ENCODE measurements at places on chromosomes 1 and 21.

GRCh38 chr21:17585875-17586450 lies 26.7 kb downstream of the BTG3 start:
- DNase-seq: peak; percentile 53

GRCh38 chr1:115877511-115877910 lies 36.6 kb upstream of the NHLH2 start:
- peak; percentile 17 for DNase-seq

GRCh38 chr1:197351821-197352440 lies 83.9 kb downstream of the CRB1 start:
- peak; percentile 20 for DNase-seq

DNA sequence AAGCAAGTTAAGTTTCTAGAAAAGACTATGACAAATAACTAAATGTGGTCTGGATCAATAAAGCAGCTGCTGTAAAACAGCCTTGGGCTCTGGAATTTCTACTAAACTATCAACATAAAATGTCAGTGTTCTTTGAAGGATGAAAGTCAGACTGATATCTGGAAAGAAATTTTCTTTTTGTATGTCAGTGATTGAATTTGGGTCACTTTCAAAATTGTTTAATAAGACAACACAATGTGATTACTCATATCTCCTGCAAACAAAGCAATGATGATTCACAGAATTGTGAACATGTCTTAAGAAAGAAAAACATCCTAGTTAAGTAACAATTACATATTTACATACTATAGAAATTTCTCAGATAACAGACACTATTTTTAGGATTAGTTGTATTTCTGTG lies 826.4 kb downstream of the PLA2G4A start:
- peak; percentile 21 for DNase-seq

- DNase-seq: no peak
Observed at GRCh38 chr1:234932511-234933430, 195.9 kb downstream of the TOMM20 start.

DNA sequence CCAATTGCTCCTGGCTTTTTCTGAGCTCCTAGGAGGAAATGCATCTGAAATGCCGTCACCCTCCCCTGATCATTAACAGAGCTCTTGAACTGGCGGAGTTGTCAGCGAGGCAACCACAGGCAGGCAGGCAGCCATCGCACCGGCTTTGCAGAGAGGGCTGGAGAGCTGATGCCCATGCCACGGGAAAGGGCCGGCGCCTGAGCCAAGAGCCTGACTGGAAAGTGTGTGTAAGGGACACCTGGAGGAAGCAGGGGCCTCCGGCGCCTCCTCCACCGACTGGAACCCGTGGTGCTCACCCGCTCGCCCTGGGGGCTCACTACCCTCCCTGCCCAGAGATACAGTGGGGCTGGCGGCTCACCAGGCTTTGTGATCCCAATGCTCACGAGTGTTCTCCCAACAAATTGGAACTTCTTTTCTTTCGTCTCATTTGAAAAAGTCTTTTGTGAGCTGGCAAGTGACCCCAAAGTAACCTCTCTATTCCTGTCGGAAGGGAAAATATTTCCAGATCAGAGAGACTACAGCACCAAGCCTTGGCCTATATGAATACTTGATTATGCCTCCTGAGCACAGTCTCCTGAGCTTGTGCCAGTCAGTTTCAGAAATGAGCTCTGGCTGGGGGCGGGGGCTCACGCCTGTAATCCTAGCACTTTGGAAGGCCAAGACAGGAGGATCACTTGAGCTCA lies 97.7 kb upstream of the SLC25A33 start:
- no peak for DNase-seq

DNA sequence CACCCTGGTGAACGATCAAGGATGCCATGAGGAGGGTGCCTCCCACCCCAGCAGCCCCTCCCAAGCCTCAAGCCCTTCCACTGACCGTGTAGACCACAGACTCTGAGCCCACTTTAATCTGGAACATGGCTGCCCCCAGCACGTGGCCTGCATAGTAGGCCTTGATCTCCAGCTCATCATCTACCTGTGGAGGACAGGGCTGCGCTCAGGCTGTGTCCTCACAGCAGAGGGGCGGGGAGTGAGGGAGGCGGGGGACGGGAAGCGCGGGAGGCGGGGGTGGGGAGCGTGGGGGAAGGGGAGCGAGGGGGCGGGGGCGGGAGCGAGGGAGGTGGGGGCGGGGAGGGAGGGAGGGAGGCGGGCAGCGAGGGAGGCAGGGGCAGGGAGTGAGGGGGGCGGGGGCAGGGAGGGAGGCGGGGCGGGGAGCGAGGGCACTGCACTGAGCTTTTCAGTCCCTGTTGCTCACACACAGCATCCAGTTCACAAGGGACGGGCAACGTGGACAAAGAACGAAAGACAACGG lies 7.1 kb downstream of the PUSL1 start:
- DNase-seq: no peak

GRCh38 chr21:29349702-29350101 lies 51.0 kb downstream of the BACH1 start:
- DNase-seq: no peak

- no peak for DNase-seq
Observed at GRCh38 chr1:17852383-17852782, 97.2 kb downstream of the ACTL8 start.

DNA sequence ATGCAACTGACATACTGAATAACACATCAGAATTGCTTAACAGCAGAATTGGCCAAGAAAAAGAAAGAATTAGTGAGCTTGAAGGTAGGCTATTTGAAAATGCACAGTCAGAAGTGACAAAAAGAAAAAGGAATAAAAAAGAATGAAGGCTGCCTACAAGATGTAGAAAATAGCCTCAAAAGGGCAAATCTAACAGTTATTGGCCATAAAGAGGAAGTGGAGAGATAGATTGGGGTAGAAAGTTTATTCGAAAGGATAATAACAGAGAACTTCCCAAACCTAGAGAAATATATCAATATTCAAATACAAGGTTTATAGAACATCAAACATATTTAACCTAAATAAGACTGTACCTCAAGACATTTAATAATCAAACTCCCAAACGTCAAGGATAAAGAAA lies 67.5 kb downstream of the ATP6V1G3 start:
- DNase-seq: no peak

- no peak for DNase-seq
Observed at GRCh38 chr1:24857507-24858133, 72.5 kb downstream of the RUNX3 start.

- DNase-seq: no peak
Observed at GRCh38 chr1:9728451-9729295, 77.1 kb downstream of the PIK3CD start.

GRCh38 chr1:182807907-182808306 lies 18.3 kb downstream of the NPL start:
- DNase-seq: no peak

- DNase-seq: no peak
Observed at GRCh38 chr1:168893359-168893801, 164.4 kb upstream of the DPT start.

DNA sequence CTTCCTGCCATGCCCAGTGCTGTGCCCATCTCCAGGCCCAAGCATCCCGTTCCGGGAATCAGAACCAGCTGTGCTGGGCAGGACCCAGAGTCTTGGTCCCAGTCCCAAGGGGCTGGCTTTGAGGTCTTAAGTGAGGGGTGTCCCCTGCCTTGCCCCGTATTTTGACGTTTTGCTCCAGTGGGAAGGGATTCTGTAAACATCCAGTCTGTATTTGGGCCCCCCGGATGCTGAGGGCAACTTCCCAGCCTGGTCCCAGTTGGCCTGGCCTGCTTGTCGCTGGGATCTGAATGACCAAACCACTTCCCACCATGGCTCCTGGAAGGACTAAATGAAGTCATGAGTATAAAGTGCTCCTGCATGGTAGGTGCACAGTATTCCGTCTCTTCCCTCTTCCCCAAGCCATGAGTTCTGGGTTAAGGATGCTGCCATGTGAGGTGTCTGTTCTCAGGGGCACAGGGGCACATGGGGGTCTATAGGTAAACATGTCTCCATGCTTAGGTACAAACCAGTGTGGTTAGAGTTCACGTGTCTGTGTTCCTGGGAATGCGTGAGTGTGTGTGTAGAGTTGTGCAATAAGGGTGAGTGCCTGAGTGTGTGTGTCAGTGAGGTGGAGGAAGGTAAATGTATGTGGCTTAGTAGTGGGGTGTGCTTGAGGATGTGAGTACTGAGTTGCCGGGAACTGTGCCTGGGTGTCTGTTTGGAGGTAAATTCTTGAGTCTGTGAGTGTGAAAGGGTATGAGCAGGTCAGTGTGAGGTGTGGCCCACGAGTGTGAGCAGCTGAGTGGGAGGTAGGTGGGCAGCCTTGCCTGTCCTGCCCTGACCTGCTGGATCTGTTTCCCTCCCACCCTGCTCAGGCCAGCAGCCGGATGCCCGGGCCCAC lies 1.5 kb downstream of the B4GALT2 start:
- DNase-seq: peak; percentile 30

GRCh38 chr1:162361349-162361748 lies 15.3 kb downstream of the SPATA46 start:
- no peak for DNase-seq

- DNase-seq: no peak
Observed at GRCh38 chr1:180893614-180894013, 19.1 kb upstream of the KIAA1614 start.
